AG04450 (cell line): ENCODE measurements at places on chromosomes 3 and 15.
A peak's percentile ranks its signal among the peaks of the same experiment; 100 is the strongest.

DNA sequence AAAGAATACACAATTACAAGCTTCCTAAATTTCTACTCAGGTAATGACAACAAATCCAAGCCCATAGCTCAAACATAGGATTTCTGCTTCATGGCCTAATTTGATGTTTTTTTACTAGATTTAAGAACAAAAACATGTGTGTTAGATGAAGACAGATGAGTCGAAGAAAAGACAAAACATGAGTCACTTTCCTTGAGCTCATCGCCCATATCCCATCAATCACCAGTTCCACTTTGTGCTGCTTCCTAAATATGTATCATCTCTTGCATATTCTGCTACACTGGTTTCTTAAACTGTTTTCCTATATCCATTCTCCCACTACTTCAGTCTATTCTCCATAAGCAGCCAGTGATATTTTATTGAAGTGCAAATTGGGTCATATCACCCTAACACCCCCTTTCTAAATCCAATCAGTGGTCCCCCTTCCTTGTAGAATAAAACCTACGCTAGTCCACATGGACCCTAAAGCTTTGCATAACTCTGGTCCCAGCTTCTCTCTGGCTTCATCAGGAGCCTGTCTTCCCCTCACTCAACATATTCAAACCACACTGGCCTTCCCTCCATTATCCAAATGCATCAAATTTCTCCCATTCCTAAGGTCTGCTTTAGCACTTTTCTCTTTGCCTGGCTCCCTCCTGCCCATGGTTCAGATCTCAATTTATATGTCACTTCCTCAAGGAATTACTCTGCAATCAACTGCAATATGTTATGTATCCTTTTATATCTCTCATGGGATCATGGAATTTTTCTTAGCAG lies 1033.9 kb downstream of the FHIT start:
- DNase-seq = no peak

DNA sequence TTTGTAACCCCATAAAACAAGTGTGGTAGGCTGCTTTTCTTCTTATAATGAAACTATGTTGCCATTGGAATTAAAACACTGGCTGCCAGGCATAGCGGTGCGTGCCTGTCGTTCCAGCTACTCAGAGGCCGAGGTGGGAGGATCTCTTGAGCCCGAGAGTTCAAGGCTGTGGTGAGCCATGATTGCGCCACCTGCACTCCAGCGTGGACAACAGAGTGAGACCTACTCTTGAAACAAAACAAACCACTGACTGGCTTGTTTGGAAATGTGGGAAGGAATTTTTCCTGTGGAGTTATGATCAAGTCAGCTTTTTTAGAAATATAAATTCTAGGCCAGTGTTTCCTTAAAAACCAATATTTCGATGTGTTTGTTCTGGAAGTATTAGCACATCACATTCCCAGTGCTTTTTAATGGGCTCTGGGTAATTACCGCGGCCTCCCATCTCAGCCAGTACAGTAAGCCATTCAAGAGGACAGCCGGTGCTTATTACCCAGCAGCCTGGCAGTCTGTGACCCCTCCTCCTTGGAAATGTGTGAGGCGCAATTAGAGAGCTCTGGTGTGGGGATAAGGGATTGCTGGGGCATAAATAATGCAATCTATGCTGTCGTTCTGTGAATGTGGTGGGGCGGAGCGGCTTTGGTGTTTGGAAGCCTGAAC lies 58.3 kb upstream of the TRAK1 start:
- DNase-seq = peak; percentile 93

DNA sequence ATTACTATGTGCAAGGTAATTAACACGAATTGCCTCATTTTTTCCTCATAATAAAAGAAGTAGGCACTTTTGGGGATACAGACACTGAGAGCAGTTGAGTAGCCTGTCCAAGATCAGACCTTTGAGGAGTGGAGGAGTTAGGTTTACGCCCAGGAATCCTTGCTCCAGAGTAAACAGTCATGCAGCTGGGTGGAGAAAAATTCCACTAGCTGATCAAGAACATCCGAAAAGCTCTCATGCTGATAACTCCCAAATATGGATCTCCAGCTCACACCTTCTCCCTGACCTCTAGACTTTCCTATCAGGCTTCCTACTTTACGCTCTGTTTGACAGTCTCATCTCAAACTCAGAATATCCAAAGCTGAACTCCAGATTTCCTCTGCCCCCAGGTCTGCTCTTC lies 53.3 kb downstream of the ST6GAL1 start:
- DNase-seq = no peak

GRCh38 chr15:101068523-101068960 lies 149.4 kb downstream of the LRRK1 start:
- DNase-seq = no peak

DNA sequence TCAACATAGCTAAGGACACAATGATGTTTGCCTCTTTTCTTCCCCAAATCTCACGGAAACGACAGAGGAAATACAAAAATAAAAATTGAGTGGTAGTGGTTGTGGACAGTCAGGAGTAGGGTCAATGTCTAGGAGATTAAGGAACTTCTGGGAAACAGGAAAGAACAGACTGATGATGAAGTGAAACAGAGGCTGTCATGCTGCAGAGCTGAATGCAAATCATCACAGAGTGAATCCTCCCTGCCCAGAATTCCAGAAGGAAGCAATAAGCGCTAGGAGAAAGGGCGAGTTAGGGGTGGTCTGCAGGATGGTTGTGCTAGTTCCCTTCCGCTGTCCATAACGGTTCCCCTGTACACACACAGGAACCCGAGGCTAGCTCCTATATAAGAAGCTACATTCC lies 64.7 kb upstream of the POMGNT2 start:
- no peak for DNase-seq

DNA sequence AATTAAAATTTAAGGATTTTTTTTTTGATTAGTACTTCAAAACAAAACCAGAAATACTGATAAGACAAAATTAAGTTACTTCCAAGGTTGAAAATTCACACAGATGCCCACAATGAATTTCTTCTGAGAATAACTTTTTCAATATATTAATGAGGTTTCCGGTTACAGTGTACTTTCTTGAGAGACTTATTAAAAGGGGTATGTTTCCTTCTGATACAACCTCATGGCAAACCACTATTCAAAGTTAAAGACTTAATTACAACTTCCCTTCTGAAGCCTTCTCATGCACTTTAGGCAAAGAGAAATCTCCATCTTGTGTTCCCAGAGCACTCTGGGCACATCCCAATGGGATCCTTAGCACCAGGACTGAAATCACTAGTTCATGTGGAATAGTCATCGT lies 36.2 kb downstream of the MTHFS start:
- no peak for DNase-seq

DNA sequence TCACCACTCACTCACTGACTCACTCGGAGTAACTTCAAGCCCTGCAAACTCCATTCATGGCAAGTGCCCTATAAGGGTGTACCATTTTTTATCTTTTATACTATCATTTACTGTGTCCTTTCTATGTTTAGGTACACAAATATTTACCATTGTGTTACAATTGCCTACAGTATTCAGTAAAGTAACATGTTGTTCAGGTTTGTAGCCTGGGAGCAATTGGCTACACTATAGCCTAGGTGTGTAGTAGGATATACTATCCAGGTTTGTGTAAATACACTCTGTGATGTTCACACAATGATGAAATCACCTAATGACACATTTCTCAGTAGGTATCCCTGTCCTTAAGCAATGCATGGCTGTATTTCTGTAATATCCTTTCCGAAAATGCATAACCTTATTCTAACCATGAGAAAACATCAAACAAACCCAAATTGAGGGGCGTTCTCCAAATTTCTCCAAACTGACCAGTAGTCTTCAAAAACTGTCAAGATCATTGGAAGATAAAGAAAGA lies 17.9 kb upstream of the CNOT10 start:
- no peak for DNase-seq

- no peak for DNase-seq
Observed at GRCh38 chr3:195103623-195104022, 167.3 kb downstream of the XXYLT1 start.

- DNase-seq = no peak
Observed at GRCh38 chr15:86634146-86634545, 554.5 kb downstream of the AGBL1 start.

DNA sequence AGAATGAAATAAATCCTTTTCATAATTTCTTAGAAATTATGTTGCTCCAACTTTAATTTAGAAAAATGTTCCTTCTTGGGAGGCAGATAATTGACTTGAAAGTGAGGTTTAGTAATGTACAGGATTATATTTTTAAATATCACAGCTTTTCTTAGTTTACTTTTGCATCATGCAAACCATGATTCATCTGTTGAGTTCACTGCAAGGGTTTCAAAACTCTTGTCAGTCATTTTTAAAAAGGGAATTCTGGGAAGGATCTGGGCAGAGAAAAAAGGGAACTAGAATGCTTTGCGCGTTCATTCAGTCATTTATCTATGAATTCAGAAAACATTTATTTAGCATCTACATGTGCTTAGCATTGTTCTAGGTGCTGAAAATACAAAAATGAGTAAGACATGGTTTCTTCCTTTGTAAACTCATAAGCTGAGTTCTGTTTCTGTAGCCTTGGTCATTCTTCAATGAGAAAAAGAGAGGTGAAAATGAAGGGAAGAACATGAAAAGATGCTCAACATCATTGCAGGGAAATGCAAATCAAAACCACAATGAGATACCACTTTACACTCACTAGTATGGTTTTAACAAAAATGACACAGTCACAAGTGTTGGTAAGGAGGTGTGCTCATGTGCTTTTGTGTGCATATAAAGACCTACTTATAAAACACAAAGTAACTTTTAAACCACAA lies 209.1 kb downstream of the NR1D2 start:
- no peak for DNase-seq

DNA sequence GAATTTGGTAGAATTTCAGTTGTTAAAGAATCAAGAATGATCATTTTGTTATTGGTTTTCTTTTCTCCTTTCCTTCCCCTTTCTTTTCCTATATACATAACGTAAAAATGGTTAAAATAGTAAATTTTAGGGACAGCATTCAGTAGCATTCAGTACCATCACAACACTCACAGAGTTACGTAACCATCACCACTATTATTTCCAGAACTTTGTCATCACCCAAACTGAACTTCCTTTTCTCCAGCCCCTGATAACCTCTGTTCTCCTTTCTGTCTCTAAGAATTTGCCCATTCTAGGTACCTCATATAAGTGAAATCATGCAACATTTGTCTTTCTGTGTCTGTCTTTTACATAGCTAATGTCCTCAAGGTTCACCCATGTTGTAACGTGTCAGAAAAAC lies 165.3 kb downstream of the AKAP13 start:
- no peak for DNase-seq

- no peak for DNase-seq
Observed at GRCh38 chr15:29045717-29046116, 159.9 kb downstream of the APBA2 start.

DNA sequence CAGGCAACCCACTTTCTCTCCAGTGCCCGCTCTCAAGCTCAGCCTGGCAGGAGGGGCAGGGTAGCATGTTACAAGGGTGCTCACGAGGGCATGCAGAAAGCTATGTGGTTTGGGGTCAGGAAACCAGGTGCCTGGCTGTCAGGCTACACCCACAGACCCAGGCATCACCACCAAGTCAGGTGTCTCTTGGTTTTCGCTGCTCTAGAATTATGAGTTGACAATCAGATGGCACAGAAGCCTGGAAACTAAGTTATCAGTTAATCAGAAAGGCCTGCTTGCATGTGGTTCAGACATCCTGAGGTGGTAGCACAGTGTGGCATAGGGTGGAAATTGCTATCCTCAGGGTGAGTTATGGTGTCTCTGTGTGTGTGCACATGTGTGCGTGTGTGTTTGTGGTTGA lies 16.2 kb upstream of the CCR9 start:
- no peak for DNase-seq

DNA sequence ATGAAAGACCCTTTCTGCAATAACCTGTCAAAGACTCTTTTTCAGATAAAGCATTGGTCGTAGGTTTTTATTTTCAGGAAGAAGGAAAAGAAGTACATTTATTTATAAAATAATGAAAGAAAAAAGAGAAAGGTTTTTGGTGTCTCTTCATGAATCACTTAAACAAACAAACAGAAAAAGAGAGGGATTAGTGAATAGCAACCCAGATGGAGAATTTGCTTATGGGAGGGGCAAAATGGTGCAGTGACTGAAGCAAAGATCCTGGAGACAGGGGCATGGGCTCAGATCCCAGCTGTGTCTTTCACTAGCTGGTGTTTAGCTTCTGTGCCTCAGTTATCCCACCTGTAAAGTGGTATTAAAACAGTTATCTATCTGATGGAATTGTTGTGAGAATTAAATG lies 78.6 kb upstream of the PFN2 start:
- no peak for DNase-seq

- no peak for DNase-seq
Observed at GRCh38 chr3:184683900-184684560, 27.8 kb downstream of the MAGEF1 start.

DNA sequence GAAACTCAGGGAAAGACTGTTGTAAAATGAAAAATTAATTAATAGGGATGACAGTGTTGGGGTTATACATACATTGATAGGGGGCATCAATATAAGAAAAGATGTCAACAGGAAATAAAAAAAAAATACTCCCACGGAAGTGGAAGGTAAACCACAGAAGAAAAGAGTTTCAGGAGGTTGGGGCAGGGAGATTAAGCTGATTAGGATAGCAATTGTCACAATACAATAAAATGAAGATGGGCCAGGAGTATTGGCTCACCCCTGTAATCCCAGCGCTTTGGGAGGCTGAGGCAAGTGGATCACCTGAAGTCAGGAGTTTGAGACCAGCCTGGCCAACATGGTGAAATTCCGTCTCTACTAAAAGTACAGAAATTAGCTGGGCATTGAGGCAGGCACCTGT lies 536.1 kb downstream of the AGBL1 start:
- DNase-seq = no peak

DNA sequence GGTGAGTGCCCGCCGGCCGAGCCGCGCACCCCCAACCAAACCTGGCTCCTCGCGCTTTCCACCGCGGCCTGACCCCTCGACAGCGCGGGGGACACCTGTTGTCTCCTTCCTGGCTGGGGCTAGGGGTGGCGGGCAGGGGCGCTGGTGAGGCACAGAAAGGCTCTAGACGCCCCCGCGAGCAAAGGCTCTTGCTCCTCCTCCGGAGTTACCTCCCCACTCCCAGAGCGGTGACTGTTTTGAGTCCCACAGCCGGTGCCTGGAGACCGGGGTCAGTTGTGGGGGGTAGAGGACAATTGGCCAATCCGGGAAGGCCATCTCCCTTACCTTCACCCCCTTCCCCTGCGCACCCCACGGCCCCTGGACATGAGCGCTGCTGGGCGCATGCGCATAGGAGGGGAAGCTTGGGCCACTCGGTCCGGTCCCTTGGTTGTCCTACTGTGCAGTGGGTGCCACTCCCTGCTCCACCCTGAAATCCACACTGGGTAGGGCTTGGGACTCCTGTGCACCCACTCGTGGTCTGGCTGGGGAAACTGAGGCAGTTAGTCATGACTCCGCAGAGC lies 554 bp downstream of the CHST13 start:
- no peak for DNase-seq

GRCh38 chr3:102017784-102018183 lies 168.5 kb downstream of the NFKBIZ start:
- DNase-seq = no peak

- DNase-seq = no peak
Observed at GRCh38 chr3:150479370-150479769, 66.9 kb downstream of the SERP1 start.

DNA sequence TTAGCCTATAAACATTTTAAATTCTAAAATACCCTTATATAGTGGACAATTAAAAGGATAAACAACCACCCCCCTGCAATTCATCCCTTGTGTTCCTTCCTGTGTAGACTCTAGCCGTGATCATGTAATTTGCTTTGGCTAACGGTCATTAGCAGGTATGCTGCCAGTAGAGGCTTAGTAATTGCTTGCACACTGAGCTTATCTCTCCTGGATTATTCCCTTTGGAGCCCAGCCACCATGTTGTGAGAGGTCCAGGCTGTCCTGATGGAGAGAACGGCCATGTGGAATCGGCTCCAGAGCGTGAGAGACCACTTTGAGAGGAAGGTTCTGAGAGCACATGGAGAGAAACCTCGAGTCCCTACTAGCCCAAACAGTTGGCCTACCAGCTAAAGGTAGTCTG lies 11.0 kb upstream of the BNC1 start:
- DNase-seq = no peak
